ENCODE measurements at places on chromosomes 11 and 22.

- DNase-seq = no peak
Measured at GRCh38 chr11:61095021-61095420, 7.3 kb upstream of the CD5 start.

- DNase-seq = no peak
Measured at GRCh38 chr22:48921411-48921903, 906.2 kb downstream of the BRD1 start.

- no peak for DNase-seq
Measured at GRCh38 chr11:134749040-134749839, 337.2 kb upstream of the B3GAT1 start.

GRCh38 chr11:120144501-120144900, 6.6 kb upstream of the TRIM29 start:
- DNase-seq = no peak

- DNase-seq = no peak
Measured at GRCh38 chr11:36238881-36239280, 50.3 kb downstream of the COMMD9 start.

- no peak for DNase-seq
Measured at GRCh38 chr22:49866646-49867045, 13.0 kb downstream of the ZBED4 start.

DNA sequence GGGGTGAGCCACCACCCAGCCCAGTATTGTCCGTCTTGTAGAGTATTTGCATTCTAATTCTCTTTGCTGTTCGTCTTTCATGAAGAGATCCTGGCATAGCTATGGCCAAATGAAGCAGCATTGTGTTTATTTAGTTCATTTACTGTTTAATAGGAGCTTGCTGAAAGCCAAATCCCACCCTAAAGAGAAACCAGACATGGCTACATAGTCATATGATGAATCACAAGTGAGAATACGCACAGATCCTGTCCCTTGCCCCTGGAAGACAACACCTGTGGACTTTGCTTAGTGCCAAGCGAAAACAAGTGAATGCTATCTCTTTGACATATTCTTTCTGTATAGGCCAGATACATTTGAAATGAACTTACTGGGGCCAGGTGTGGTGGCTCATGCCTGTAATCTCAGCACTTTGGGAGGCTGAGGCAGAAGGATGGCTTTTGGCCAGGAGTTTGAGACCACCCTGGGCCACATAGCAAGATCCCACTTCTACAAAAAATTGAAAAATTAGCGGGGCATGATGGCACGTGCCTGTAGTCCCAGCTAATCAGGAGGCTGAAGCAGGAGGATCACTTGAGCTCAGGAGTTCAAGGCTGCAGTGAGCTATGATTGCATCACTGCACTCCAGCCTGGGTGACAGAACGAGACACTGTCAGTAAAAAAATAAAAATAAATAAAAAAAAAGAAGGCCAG, 5.1 kb upstream of the ARFGAP3 start:
- DNase-seq = no peak

DNA sequence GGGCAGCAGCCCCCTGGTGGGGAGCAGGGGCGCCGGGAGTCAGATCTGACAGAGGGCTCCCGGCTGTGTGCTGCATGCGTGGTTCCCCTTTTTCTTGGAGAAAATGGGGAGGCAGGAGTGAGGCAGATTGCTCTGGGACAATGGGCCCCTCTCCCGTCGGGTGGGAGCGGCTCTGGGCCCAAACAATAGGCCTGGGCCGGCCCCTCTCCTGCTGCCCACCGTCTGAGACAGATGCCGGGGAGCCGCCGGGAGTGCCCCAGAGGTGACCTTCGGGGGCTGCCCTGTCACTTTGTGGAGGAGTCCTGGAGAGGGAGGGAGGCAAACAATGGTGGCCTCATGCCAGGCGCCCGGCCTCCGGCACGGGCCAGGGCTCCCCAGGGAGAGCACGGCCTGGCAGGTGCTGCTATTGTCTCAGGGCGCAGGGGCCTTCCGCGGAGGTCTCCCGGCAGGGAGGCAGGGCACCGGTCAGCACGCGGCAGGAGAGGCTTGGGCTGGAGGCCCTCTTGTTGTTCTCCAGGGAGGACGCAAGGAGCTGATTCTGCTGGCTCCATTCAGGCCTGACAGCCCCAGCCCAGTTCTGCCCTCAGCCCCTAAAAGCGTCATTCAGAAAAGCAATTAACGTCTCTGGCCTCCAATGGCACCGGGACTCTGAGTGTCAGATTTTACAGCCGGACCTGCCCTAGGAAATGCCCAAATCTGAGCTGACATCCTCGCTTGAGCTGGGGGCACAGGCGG, 44.8 kb downstream of the SMIM38 start:
- no peak for DNase-seq
